ENCODE measurements at places on chromosomes 11 and 22. TPM values are rescaled to one million over a fixed set of nuclear protein-coding genes. Genes with fewer than 3 reads are reported as not detected.

- peaks cover 20% of the 10 kb centered on the region for H3K36me3 ChIP-seq
- no peaks in the 10 kb centered on the region for H3K27me3 ChIP-seq
- H3K4me1 ChIP-seq, result peaks cover 23% of the 10 kb centered on the region
- H3K4me3 ChIP-seq, result no peak overlapping the region
Observed at GRCh38 chr11:34960277-34960676, 43.9 kb downstream of the PDHX start.

DNA sequence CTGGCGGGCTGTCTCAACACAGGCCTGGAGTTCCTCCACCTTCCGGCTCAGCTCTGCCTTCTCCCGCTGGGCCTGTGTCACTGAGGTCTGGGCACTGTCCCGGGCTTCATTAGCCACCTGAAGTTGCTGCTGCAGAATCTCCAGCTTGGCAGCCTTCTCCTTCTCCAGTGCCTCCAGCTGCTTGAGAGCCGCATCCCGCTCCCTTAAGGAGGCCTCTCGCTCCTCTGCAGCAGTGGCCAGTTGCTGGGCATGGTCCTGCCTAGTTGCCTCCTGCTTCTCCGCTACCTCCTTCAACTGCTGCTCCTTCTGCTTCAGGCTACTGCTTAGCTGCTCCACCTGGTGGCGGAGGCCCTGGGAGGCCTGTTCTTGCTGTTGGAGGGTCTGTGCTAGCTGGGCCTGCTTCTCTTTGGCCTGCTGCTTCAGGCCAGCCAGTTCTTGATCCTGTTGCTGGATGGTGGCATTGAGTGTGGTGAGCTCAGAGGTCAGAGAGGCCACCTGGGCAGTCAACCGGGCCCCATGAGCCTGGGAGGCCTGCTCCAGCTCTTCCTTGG, 16.9 kb downstream of the IL18BP start:
- H3K27me3 ChIP-seq, result no peaks in the 10 kb centered on the region
- H3K27ac ChIP-seq, result no peak overlapping the region
- DNase-seq, result no peak

DNA sequence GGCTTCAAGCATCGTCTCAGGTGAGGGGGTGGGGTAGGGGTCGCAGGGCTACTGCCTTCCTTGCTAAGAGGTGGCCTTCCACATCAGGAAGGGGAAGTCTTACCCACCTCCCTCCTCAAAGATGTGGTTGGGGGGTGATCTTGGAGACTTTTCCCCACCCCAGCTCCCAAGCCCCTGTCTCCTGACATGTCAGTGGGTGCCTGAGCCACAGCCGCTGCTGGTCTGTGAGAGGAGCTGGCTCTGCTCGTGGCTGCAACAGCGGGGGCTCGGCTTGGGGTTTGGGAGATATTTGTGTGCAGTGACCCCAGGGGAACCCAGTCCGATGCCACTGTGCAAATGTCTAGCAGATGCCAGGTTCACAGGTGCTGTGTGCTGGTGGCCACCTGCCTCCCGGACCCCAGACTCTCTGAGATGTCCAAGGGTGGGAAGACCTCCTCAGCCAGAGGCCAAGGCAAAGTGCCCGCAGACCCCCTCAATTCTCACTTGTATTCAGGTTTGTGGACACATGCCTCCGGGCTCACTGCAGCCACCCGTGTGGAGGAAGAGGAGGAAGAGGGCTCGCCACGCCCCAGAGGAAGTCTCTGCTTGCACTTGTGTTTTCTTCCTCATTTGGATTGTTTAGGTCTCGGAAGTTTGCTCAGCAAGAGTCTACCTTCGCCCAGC, 1.9 kb downstream of the KCNQ1 start:
- no peaks in the 10 kb centered on the region for H3K4me1 ChIP-seq
- H3K36me3 ChIP-seq, result peaks cover 2% of the 10 kb centered on the region
- no peak overlapping the region for H3K4me3 ChIP-seq
- no peak overlapping the region for H3K27ac ChIP-seq

DNA sequence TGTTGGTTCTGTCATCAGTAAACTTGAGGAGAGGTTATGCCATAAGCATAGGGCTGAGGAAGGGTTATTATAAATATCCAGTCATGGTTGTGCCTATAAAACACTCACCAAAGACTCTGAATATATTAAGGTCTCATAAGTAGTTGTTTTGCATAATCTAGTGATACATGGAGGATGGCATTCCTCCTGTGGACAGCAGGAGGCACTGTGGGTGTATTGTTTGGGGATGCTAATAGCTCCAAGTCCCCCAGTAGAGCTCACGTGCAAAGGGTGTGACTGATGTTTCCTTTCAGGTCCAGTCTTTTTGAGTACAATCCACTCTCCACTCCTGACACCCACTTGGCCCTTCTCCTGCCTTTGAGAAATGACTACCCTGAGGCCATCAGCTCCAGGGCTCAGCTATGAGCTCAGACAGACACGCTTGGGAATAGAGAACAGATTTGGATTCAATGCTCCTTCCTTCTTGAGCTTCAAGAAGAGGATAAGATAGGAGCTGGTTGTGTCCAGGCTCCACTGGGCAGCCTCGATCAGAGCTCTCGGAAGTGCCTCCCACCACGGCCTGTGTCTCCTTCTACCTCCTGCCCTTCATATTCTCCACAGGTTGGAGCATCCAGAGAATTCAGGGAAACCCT, 85.2 kb upstream of the IGLL5 start:
- no peak overlapping the region for H3K4me3 ChIP-seq
- peaks cover 39% of the 10 kb centered on the region for H3K27me3 ChIP-seq
- DNase-seq, result no peak
- H3K27ac ChIP-seq, result no peak overlapping the region
- H3K4me1 ChIP-seq, result no peaks in the 10 kb centered on the region

- no peaks in the 10 kb centered on the region for H3K36me3 ChIP-seq
- H3K27me3 ChIP-seq, result peaks cover 6% of the 10 kb centered on the region
- no peak for DNase-seq
- no peak overlapping the region for H3K27ac ChIP-seq
- no peak overlapping the region for H3K4me3 ChIP-seq
Observed at GRCh38 chr22:48459259-48459658, 1368.4 kb downstream of the BRD1 start.

- H3K4me3 ChIP-seq, result no peak overlapping the region
- DNase-seq, result no peak
- H3K27ac ChIP-seq, result no peak overlapping the region
- peaks cover 66% of the 10 kb centered on the region for H3K36me3 ChIP-seq
- H3K27me3 ChIP-seq, result no peaks in the 10 kb centered on the region
- peaks cover 6% of the 10 kb centered on the region for H3K4me1 ChIP-seq
Observed at GRCh38 chr11:11960687-11961086, 47.7 kb downstream of the DKK3 start.

DNA sequence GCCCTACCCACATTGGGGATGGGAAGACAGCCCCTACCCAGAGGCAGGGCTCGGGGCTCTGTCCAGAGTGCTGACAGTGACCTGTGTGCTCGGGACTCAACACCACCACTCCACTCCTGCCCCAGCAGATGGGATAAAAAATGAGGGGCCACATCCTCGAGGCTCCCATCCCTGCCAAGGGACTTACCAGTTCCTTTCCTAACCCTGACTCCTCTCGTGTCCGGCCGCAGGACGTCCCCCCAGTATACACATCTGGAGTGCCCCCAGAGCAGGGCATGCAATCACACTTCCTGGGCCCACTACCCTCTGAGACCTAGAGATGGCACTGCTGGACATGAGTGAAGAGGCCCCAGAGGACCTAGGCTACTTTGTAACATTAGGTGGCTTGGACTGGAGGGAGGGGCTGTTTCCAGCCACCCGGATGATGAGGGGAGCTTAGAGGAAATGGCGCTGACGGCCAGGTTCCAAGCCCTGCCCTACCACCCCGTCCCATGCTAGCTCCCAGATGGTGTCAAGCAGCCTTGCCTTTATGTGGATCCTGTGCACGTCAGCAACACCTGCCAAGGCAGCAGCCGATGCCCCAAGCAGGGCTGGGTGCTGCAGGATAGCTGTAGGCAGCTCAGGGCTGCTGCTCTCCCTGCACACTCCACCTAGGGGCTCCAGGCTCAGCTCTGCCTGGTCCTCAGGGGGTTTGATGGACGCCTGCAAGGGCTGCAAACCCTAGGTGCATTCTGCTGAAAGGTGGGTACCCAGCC, 86.6 kb downstream of the DGCR2 start:
- H3K4me3 ChIP-seq, result no peak overlapping the region
- H3K36me3 ChIP-seq, result peaks cover 12% of the 10 kb centered on the region
- no peaks in the 10 kb centered on the region for H3K4me1 ChIP-seq
- no peak overlapping the region for H3K27ac ChIP-seq
- H3K27me3 ChIP-seq, result peaks cover 3% of the 10 kb centered on the region

- H3K27ac ChIP-seq, result no peak overlapping the region
- H3K36me3 ChIP-seq, result no peaks in the 10 kb centered on the region
- H3K27me3 ChIP-seq, result no peaks in the 10 kb centered on the region
- H3K4me1 ChIP-seq, result no peaks in the 10 kb centered on the region
Observed at GRCh38 chr11:15927196-15927863, 429.0 kb downstream of the SOX6 start.

DNA sequence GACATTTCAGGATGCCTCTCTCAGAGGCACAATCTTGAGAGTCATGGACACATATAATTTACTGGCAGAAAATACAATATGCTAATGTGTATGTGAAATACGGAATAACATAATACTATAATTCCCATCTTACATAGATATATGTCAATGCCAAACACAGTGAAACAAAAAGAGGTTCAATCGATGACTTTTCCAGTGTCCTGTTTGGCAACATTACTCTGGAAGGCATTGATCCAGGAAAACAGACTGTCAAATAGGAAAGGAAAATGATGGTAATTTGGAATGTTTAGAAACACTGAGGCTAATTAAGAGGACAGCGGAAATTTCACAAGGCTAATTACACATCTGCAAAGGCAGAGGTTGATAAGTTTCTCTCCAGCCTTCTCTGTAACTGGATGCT, 942.3 kb downstream of the LRRC4C start:
- no peak overlapping the region for H3K27ac ChIP-seq
- H3K4me3 ChIP-seq, result no peak overlapping the region
- no peaks in the 10 kb centered on the region for H3K36me3 ChIP-seq
- H3K27me3 ChIP-seq, result no peaks in the 10 kb centered on the region
- no peak for DNase-seq

DNA sequence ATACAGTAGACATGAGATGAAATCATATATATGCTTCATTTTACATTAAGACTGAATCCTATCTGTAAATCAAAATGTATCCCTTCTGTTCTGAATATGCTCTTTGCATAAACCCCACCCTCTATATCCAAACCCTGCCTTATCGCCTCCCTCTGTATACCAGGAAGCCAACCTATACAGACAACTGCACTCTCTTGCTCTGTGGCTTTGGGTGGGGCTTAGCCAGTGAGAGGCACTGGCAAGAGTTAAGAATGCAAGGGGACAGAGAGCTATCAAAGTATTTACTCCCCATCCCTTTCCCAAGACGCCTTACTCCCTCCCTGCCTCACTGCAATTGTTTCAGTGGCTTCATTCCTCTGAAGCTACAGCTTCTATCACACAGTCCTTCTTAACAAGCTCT, 309.8 kb downstream of the TTC28 start:
- peaks cover 10% of the 10 kb centered on the region for H3K4me1 ChIP-seq
- H3K4me3 ChIP-seq, result no peak overlapping the region
- H3K36me3 ChIP-seq, result no peaks in the 10 kb centered on the region
- DNase-seq, result no peak
- H3K27me3 ChIP-seq, result no peaks in the 10 kb centered on the region

DNA sequence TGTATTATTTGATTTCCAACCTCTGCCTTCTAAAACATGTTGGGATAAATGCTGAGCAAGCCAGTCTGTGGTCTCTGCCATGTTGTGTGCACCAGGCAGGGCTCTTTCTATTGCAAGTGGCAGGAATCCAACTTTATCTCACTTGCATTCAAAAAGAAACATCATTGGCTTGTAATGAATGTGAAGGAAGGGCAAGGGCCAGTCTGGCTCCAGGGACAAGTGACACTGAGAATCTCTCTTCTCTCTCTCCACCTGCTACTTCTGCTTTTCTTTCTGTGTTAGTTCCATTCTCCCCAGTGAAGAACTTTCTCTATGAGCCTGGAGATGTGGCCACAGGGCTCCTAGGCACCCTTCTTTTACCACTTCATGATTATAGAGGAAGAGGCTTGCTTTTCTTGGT, 329.9 kb upstream of the NCAM1 start:
- DNase-seq, result peak; percentile 17
- peaks cover 28% of the 10 kb centered on the region for H3K27me3 ChIP-seq
- no peak overlapping the region for H3K27ac ChIP-seq
- no peaks in the 10 kb centered on the region for H3K36me3 ChIP-seq

DNA sequence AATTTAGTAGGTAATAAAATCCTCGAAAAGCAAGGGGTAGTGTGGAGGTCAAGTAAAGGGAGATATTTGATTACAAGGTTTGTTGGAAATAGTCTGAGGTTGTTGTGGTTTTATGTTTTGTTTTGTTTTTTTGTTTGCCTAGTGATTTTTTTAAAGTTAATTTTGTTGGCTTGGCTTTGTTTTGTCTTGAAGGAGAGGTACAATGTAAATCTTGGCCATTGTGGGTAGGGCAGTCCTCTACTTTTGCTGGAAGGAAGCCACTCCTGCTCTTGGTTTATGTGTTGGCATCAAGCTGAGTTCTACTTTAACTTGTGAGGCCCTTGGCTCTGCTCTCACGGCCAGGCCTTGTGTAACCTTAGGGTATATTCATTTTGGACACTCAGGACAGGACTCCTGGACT, 3.2 kb downstream of the AMOTL1 start:
- peak overlapping the region; percentile 4 for H3K4me3 ChIP-seq
- peak overlapping the region; percentile 48 for H3K27ac ChIP-seq
- H3K36me3 ChIP-seq, result peaks cover 6% of the 10 kb centered on the region
- no peak for DNase-seq
- peaks cover 48% of the 10 kb centered on the region for H3K4me1 ChIP-seq

DNA sequence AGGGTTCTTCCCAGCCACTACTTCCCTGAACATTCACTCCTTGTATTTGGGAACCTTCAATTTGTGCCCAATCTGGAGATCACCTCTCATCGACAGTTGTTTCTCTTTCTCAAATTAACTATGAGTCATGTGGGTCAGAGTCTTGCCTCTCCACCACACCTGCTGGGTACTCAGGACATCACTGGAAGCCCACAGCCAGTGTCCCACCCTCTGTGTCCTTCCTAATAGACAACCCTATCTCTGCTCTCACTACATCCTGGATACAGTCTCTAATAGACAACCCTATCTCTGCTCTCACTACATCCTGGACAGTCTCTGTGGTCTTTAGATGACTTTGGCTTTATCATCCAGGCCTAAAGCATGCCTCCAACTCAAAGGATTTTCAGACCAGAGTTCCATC, 70.1 kb downstream of the ARL14EP start:
- H3K4me1 ChIP-seq, result no peaks in the 10 kb centered on the region
- H3K27ac ChIP-seq, result no peak overlapping the region
- no peaks in the 10 kb centered on the region for H3K36me3 ChIP-seq
- H3K27me3 ChIP-seq, result peaks cover 11% of the 10 kb centered on the region
- no peak for DNase-seq

GRCh38 chr11:73659961-73660360, 13.6 kb downstream of the PLEKHB1 start:
- H3K27ac ChIP-seq, result no peak overlapping the region
- no peak overlapping the region for H3K4me3 ChIP-seq
- no peaks in the 10 kb centered on the region for H3K27me3 ChIP-seq
- DNase-seq, result no peak
- no peaks in the 10 kb centered on the region for H3K36me3 ChIP-seq

GRCh38 chr11:18802381-18803257, 11.0 kb upstream of the PTPN5 start:
- H3K36me3 ChIP-seq, result no peaks in the 10 kb centered on the region
- no peak for DNase-seq
- no peak overlapping the region for H3K4me3 ChIP-seq
- H3K27me3 ChIP-seq, result peaks cover 61% of the 10 kb centered on the region
- H3K27ac ChIP-seq, result no peak overlapping the region
- no peaks in the 10 kb centered on the region for H3K4me1 ChIP-seq

Gene ROM1
- total RNA-seq, result 4.4 TPM

Gene EMSY
- 23.8 TPM for total RNA-seq

Gene KMT5B
- 59.4 TPM for total RNA-seq

Gene B3GAT1
- 2.4 TPM for total RNA-seq

Gene ACR
- not detected for total RNA-seq

Gene CENPM
- total RNA-seq, result 7.2 TPM

Gene OR5AK2
- total RNA-seq, result not detected

Gene KDM4E
- not detected for total RNA-seq

Gene TBC1D10A
- 12.6 TPM for total RNA-seq

Gene DDX25
- total RNA-seq, result not detected

Gene OLFML1
- total RNA-seq, result 59.7 TPM

Gene TEX54
- not detected for total RNA-seq

Measured in osteocyte (in vitro differentiated cells).